ENCODE measurements at places on chromosomes 1 and 21. TPM values are rescaled to one million over a fixed set of nuclear protein-coding genes. Genes with fewer than 3 reads are reported as not detected.

- H3K27me3 ChIP-seq: peaks cover 31% of the 10 kb centered on the region
- H3K4me1 ChIP-seq: peaks cover 24% of the 10 kb centered on the region
- no peak for DNase-seq
Measured at GRCh38 chr1:33384040-33384812, 46.7 kb downstream of the PHC2 start.

DNA sequence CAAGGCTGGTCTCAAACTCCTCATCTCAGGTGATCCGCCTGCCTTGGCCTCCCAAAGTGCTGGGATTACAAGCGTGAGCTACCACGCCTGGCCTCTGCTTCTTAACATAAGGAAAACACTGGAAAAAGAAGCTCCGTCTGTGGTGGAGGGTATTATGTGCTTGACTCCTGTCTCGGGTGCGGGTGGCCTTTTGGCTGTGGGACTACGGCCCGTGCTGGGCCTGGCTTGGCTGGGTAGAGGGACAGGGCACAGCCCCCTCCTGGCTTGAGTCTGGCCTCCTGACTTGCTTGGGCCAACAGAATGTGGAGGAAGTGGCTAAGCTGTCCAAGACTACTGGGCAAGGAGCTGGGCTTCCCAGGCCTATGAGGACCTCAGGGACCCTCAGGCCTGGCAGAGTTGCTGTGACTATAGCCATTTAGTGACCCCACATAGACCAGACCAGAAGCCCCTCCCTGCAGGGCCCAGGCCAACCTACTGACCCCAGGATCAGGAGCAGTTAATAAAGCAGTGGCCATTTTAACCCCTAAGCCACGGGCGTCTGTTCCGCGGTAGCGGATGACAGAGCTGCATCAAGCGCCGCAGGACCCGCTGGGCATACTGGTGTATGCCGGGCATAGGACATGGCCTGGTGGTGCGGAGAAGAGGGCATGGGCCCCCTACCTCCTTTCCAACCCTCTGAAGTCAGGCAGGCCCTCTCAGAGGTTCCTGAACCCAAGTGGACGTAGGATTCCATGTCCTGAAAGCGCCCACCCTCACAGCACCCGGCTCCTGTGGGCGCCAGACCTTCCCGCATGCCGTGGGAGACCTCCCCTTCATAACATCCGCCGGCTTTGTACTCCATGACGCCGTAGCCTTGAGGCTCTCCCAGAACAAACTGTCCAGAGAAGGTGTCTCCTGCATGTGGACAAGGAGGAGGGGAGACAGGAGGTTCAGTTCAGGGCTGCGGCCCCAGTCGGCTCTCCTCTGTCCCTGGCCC lies 4.4 kb downstream of the MORN1 start:
- peaks cover 6% of the 10 kb centered on the region for H3K4me1 ChIP-seq
- H3K27ac ChIP-seq: no peak overlapping the region
- H3K27me3 ChIP-seq: no peaks in the 10 kb centered on the region

- H3K27ac ChIP-seq: no peak overlapping the region
- no peak overlapping the region for H3K4me3 ChIP-seq
- DNase-seq: no peak
- peaks cover 9% of the 10 kb centered on the region for H3K4me1 ChIP-seq
- H3K36me3 ChIP-seq: no peaks in the 10 kb centered on the region
Measured at GRCh38 chr1:37448691-37449417, 25.5 kb upstream of the ZC3H12A start.

- peaks cover 42% of the 10 kb centered on the region for H3K4me1 ChIP-seq
- peaks cover 46% of the 10 kb centered on the region for H3K36me3 ChIP-seq
- H3K4me3 ChIP-seq: no peak overlapping the region
Measured at GRCh38 chr1:161209790-161210409, 5.2 kb upstream of the FCER1G start.

- no peak overlapping the region for H3K27ac ChIP-seq
- H3K4me3 ChIP-seq: no peak overlapping the region
- peaks cover 10% of the 10 kb centered on the region for H3K27me3 ChIP-seq
- peaks cover 9% of the 10 kb centered on the region for H3K4me1 ChIP-seq
- no peaks in the 10 kb centered on the region for H3K36me3 ChIP-seq
Measured at GRCh38 chr1:44559913-44560312, 114.4 kb downstream of the TMEM53 start.

DNA sequence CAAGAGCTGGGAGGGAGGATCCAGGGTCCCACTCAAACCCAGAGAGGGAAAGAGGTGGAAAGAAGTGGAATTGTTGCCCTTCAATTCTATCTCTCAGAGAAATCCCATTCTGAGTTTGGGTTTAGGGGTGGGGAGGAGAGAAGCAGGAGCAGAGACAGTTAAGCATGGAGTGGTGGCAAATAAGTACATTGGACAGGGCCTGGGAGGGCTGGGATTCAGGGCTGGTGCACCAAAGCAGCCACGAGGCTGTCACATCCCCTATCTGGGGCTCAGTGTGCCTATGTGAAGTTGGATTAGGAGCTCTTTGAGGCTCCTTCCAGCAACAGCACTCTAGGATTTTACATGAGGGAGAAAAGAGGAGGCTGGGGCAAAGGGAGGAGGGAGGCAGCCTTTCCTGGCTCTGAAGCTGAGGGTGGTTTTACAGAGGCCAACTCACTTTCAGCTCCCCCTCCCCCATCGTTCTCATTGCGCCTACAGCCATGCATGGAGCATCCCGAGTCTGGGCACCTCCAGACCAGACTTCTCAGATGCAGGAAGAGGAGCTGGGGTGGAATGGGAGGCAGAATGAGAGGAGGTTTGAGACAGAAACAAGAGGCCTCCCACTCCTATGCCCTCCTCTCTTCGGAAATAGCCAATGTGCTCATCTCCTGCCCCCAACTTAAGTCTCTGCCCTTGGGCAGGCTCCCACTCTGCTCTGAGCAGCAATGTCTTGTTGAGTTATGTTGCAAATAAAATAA lies 3.0 kb upstream of the SYT6 start:
- no peak overlapping the region for H3K27ac ChIP-seq
- no peak for DNase-seq
- H3K36me3 ChIP-seq: no peaks in the 10 kb centered on the region
- peaks cover 5% of the 10 kb centered on the region for H3K4me1 ChIP-seq

TNFRSF4 gene
- 2.4 TPM for total RNA-seq

- H3K4me1 ChIP-seq: peaks cover 7% of the 10 kb centered on the region
- H3K36me3 ChIP-seq: no peaks in the 10 kb centered on the region
- peaks cover 7% of the 10 kb centered on the region for H3K27me3 ChIP-seq
- no peak for DNase-seq
- H3K4me3 ChIP-seq: no peak overlapping the region
- H3K27ac ChIP-seq: no peak overlapping the region
Measured at GRCh38 chr1:205665201-205666045, 14.9 kb downstream of the SLC45A3 start.

FAM177B gene
- total RNA-seq: not detected

- H3K4me3 ChIP-seq: no peak overlapping the region
- no peaks in the 10 kb centered on the region for H3K36me3 ChIP-seq
- DNase-seq: no peak
- no peak overlapping the region for H3K27ac ChIP-seq
- no peaks in the 10 kb centered on the region for H3K27me3 ChIP-seq
- peaks cover 14% of the 10 kb centered on the region for H3K4me1 ChIP-seq
Measured at GRCh38 chr1:168918860-168919741, 187.4 kb upstream of the ATP1B1 start.

GRCh38 chr1:204959836-204960235 lies 83.2 kb upstream of the CNTN2 start:
- no peaks in the 10 kb centered on the region for H3K4me1 ChIP-seq
- no peaks in the 10 kb centered on the region for H3K36me3 ChIP-seq
- no peak for DNase-seq
- peaks cover 23% of the 10 kb centered on the region for H3K27me3 ChIP-seq
- no peak overlapping the region for H3K27ac ChIP-seq

GRCh38 chr21:33940164-33940880 lies 24.7 kb upstream of the ATP5PO start:
- peaks cover 62% of the 10 kb centered on the region for H3K36me3 ChIP-seq
- H3K27me3 ChIP-seq: no peaks in the 10 kb centered on the region
- DNase-seq: no peak

- no peak overlapping the region for H3K27ac ChIP-seq
- no peaks in the 10 kb centered on the region for H3K36me3 ChIP-seq
- no peaks in the 10 kb centered on the region for H3K27me3 ChIP-seq
- no peak overlapping the region for H3K4me3 ChIP-seq
- no peak for DNase-seq
- H3K4me1 ChIP-seq: no peaks in the 10 kb centered on the region
Measured at GRCh38 chr1:219517031-219517430, 95.9 kb downstream of the ZC3H11B start.

DNA sequence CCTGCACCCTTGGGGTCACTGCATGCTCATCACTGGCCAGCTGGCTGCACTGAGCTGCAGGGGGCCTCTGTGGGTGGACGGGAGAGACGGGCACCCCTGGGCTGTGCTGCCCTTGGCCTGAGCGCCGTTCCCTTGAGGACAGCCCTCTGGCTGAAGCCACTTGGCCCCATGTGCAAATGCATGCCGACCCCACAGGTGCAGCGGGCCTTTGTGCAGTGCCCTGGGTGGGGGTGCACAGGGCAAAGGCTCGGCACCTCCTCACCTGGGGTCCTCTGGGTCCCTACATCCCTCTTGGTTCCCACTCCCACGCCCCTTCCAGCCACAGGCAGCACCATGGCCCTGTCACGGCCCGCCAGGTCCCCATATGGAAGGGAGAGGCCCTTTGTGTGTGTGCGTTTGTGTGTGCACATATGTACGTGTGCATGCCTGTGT lies 41.3 kb downstream of the COQ8A start:
- H3K36me3 ChIP-seq: no peaks in the 10 kb centered on the region
- H3K27me3 ChIP-seq: no peaks in the 10 kb centered on the region
- H3K4me3 ChIP-seq: no peak overlapping the region
